ENCODE measurements at places on chromosomes 3 and 15.

DNA sequence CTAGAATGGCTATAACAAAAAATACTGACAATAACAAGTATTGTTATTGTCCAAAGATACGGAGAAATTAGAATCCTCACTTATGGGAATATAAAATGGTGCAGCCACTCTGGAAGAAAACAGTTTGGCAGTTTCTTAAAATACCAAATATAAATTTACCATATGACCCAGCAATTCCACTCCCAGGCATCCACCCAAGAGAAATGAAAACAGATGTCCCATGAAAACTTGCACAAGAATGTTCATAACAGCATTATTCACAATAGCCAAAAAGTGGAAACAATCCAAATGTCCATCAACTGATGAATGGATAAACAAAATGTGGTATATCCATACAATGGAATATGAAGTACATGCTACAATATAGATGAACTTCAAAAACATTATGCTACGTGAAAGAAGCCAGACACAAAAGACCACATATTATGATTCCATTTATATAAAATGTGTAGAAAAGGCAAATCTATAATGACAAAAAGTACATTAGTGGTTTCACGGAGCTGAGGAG is 9.4 kb downstream of the AAGAB start:
- DNase-seq: peak; percentile 65

DNA sequence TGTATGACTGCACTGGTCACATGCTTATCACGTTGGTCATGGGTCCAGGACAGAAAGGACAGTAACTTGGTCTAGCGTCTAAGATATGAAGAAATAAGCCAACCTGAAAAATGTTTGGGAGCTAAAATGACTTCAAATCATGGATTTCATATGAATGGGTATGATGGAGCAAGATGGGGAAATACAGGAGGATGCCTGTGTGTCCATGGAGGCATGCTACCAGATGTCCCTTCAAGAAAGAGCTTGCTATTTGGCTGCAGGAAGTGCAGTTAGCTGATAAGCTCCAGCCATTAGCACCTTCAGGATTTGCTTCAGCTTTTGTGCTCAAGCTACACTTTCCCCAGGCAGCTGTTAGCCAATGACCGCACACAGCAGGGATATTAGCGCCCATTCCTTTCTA is 164.6 kb upstream of the THBS1 start:
- DNase-seq: no peak

DNA sequence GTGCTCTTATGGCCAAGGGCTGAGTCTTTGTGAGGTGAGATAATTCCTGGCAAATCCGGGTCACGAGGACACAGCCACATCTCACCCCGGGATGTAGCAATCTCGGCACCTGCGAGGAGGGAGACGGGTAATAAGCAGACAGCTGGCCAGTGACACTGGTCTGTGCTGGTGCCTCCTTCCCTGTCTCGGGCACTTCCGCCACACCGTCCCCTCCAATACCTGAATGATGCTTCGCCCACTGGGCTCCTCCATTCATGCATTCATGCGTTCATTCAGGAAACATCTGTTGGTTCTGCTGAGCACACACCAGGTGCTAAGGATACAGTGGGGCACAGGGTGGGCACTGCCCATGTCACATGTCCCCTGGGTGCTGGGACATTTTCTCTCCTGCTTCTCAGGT is 60.1 kb downstream of the ATP10A start:
- DNase-seq: no peak

DNA sequence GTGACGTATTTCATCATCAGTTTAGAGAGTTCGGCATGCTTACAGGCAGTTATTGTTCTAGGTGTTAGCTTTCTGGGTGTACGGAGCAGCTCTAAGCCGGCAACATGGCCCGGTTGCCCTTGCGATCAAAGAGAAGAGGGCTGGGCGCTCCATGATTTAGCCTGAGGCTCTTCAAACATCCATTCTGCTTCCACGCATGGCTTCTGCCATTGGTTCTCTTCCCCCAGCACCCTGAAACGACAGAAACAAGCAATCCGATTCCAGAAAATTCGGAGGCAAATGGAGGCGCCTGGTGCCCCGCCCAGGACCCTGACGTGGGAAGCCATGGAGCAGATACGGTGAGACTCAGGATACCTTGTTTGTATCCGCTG is 574 bp downstream of the NGRN start:
- peak; percentile 22 for DNase-seq

- DNase-seq: no peak
These were observed 984.8 kb downstream of the FHIT start for GRCh38 chr3:60266444-60266843.

GRCh38 chr3:179081885-179082284 is 10.3 kb upstream of the ZMAT3 start:
- no peak for DNase-seq

- DNase-seq: peak; percentile 60
These were observed 53.7 kb upstream of the ATP11B start for GRCh38 chr3:182739619-182740018.

DNA sequence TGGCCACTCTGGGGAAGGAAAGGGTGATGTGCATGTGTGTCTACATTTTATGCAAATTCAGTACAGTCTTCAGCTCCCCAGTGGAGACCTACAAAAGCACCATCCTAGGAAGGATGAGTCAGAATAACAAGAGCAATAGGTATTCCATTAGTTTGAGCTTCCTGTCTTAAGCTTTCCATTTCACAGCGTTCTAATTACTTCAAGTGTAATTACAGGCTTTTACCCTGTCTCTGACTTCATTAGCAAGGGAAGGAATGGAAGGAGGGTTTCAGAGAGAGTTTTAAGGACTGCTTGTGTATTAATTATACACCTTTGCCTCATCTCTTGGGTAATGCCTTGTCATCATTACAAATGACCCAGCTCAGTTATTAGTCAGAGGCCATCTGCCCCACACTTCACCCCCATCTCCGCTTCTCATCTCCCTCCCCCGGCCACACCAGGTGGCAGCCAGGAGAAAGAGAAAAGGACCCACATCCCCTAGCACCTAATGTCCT is 202.8 kb upstream of the MRPL3 start:
- peak; percentile 39 for DNase-seq

GRCh38 chr3:52811452-52812011 is 16.9 kb downstream of the ITIH3 start:
- no peak for DNase-seq

DNA sequence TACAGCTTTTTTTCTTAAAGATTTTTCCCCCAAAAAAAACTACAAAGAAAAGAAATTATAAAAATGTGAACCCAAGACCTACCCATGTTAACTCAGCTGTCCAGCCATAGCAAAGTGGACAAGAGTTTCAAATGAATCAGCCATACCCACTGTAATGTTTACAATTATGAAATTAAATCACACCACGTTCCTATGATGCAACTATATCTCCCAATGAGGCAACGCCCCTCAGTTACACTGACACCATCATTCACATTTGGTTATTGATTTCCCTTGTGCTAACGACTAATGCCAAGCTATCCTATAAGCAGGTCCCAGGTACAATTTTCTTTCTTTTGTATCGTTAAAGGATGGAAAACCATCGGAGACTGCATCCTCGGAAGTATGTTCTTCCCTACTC is 115.1 kb upstream of the ICE2 start:
- no peak for DNase-seq

- no peak for DNase-seq
These were observed 98.8 kb upstream of the HACD2 start for GRCh38 chr3:123683505-123684154.

DNA sequence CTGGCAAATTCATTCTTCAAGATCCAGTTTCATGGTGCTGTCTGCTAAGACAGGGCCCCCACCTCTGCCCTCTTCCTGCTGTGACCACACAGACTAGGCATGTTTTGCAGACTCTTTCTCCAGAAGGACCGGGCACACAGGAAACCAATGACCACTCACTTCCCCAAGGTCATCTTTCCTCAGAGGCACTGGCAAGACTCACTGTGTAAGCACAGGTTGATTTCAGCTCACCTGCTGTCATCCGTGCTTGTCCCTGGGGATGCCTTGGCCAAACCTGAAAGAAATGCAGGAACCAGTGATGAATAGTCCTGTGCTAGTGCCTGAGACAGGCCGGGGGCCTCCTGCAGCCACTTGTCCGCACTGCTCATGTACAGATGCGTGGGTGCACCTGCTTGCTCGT is 33.5 kb downstream of the ALS2CL start:
- DNase-seq: no peak

- no peak for DNase-seq
These were observed 4.1 kb downstream of the PBRM1 start for GRCh38 chr3:52681596-52681995.

DNA sequence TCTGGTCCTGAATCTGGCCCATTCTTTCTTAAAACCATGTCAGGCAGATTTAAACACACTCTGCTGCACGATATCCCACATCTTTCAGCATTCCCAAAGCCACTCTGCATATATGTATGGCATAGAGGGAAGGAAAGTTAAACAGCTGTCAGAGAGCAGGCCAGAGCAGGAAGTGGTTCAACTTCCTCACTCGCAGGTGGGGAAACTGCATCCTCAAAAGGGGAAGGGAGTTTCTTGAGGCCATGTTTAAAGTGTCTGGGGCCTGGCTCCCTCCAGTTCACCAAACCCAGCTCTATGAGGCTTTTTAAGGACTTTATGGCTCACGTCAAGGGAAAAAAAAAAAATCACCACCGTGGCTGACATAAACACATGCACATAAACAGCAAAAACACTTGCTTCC is 123.1 kb downstream of the OPA1 start:
- DNase-seq: no peak

DNA sequence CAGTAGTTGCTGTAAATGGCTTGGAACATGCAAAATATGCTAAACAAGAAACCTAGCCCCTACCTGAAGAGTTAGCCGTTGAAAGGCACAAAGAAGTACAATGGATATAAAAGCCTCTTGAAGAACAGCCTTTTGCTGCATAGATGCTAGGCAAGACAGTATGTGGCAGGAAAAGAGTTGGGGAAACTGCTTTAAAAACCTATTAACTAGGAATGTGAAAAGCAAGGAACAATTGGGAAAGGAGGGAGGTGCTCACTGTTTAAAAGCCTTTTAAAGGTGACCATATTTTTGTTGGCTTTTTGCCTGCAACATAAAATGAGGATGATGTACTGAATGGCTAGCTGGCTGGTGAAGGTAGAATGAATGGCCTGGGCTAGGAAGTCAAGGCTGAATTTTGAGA is 24.5 kb upstream of the SOX2 start:
- no peak for DNase-seq

- DNase-seq: no peak
These were observed 52.5 kb upstream of the SUCLG2 start for GRCh38 chr3:67706934-67707333.

DNA sequence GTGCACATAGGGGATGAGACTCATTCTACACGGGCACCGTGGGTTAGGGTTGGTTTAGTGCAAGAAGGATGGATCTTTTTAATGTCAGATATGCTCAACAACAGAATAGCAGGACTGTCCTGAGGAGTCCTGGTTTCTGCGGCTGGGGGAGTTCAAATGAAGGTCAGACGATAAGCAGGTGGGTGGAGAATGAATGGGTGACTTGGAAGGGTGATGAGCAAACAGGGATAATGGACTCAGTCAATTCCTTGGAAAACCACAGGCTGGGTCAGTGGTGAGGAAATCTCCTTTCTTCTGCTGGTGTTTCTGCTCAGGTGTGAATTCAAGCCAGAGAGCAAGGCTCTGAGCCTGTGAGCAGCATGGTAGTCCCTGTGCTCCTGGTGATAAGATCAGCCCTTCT is 59.9 kb downstream of the MESD start:
- no peak for DNase-seq

GRCh38 chr3:142366434-142366833 is 81.4 kb downstream of the XRN1 start:
- DNase-seq: no peak

DNA sequence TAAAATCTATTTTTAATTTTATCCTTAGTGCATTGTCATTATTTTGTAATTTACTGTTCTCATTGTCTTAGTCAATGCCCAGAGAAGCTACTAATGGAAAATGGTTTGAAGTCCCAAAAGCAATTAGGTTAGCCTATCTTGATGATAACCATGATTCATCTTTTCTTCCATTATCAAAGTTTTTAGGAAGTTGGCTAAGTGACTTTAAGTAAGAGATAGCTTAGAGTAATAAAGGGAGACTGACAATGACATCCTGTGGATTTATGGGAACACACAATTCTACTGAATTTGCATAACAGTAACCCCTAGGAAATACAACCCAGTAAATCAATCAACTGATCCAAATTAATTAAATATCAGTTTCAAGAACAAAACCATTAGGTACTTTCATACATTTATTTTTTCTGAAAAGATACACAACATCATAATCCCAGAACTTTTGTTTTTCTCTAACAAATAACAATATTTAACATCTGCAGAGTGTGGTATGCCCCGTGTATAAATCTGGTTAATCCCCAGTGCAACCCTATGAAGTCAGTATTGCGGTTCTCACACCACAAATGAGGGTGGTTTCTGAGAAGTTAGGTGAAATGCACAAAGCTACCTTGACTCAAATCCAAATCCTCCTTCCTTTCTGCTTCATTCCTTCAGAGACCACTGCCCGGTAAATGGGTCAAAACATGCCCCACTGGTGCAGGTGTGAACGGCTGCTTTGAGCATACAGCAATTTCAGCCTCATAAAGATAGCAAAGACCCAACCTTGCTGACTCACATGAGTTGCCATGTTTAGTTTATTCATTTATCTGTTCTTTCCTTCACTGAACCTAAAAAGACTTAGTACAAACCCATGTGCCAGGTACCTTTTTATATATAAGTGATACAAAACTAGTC is 202.1 kb downstream of the TBL1XR1 start:
- no peak for DNase-seq

GRCh38 chr15:47404877-47405276 is 312.4 kb upstream of the SEMA6D start:
- DNase-seq: no peak

- no peak for DNase-seq
These were observed 15.8 kb downstream of the PLXNA1 start for GRCh38 chr3:126998728-126999127.

DNA sequence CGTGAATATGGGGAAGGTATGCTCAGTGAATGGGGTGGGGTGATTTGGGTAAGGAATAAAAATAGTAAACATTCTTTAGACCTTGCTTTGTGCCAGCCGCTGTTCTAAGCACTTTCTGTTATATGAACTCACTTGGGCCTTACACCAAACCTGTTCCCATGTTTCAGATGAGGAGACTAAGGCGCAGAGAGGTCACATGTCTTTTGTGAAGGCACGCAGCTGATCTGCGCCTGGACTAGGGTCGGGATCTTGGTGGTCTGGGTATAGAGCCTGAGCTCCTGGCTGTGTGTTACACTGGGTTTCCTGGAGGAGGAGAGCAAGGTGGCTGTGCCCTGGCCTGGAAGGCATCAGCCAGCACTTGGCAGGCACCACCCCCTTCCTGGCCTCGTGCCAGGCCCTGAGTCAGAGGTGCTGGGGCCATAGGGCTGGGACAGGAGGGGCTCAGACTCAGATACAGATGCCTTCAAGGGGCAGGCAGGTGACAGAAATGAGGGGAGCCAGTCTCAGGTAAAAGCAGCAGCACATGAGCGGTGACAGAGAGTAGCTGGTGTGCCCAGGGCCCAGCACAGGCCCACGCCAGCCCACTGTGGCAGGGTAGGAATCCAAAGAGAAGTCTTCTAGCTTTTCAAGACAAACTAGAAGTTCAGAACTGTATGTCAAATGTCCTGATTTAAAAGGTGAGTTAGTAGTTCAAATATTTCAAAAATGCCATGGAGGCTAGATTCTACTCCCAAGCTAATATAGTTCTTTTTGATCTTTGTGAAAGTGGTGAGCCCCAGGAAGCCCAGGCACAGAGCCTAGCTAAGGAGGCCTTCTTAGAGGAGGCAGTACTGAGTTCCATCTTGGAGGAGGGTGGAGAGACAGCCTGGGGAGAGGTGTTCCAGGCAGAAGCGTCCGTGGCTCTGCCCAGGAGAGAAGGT is 83.1 kb downstream of the DNAJB8 start:
- peak; percentile 45 for DNase-seq
